ENCODE measurements at places on chromosomes 2 and 18.

DNA sequence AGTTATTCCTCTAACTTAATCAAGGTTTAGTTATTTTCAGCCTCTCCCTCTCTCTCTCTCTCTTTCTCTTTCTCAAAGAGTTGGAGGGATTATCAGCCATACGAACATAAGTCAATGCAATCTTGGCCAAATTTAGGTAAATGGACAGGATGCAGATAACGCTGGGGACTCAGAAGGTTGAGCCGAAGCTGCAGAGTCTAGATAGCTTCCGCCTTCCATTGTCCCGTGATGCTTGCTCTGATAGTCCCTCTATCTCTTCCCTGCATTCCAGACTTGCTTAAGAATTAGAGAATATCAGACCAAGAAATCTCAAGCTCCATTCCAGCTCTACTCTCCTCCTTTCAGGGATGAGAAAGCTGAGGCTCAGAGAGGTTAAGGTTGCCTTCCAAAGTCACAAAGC, 502.8 kb upstream of the TNP1 start:
- DNase-seq: no peak

- no peak for DNase-seq
Measured at GRCh38 chr2:55159037-55159651, 72.9 kb downstream of the CLHC1 start.

DNA sequence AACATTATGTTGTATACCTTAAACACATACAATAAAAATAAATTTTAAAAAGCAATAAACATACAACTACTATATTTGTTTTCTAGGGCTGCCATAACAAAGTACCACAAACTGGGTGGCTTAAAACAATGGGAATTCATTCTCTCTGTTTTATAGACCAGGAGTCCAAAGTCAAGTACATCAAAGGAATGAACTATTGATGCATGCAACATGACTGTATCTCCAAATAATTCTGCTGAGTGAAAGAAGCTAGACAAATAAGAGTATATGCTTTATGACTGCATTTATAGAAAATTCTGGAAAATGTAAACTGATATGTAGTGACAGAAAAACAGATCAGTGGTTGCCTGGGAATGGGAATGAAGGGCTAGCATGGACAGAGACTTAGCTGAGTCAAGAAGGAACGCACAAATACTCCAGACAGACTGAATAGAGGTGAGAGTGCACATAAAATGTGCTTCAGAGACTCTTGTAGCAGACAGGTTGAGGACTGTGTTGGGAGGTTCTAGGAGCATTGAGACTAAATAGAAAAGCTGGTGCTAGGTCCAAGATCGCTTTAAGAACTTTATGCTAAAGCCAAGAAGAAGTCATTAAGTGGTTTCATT, 11.0 kb upstream of the PLA2R1 start:
- DNase-seq: no peak

GRCh38 chr2:223075301-223076270, 23.6 kb downstream of the KCNE4 start:
- DNase-seq: no peak

- no peak for DNase-seq
Measured at GRCh38 chr2:144343145-144343544, 176.8 kb downstream of the ZEB2 start.

DNA sequence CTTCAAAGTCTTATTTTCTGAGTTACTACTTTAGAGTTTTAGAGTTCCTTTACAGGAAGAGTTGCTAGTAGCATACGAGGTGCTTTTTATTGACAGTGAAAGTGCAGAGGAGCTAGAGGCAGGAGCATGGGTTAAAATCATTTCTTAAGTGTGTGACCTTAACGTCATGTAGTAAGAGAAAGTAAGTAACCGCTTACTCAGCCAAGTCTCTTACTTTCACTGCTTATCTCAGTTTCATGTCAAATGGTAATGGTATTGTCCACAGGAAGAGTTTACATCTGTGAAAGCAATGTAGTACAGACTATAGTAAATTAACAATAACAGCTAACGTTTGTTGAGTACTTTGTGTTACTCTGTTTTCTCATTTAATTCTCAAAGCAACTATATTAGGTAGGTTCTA, 12.6 kb downstream of the NDUFAF7 start:
- no peak for DNase-seq

DNA sequence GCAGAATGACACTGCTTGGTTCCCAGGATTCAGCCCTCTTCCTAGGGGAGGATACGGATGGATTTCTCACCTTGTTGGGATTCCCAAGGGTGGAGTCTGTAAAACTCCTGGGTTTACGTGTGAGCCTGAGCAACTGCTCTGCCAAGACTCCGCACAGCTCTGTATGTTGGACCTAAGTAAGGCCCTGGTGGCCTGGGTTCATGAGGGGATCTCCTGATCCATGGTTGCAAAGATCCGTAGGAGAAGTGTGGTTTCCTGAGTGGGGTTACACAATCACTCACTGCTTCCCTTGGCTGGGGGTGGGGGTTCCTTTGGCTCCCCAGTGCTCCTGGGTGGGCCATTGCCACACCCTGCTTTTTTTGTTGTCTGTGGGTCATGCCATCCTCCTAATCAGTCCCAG, 37.7 kb downstream of the ANKRD12 start:
- no peak for DNase-seq

GRCh38 chr2:11711354-11711716, 35.1 kb upstream of the LPIN1 start:
- DNase-seq: no peak

DNA sequence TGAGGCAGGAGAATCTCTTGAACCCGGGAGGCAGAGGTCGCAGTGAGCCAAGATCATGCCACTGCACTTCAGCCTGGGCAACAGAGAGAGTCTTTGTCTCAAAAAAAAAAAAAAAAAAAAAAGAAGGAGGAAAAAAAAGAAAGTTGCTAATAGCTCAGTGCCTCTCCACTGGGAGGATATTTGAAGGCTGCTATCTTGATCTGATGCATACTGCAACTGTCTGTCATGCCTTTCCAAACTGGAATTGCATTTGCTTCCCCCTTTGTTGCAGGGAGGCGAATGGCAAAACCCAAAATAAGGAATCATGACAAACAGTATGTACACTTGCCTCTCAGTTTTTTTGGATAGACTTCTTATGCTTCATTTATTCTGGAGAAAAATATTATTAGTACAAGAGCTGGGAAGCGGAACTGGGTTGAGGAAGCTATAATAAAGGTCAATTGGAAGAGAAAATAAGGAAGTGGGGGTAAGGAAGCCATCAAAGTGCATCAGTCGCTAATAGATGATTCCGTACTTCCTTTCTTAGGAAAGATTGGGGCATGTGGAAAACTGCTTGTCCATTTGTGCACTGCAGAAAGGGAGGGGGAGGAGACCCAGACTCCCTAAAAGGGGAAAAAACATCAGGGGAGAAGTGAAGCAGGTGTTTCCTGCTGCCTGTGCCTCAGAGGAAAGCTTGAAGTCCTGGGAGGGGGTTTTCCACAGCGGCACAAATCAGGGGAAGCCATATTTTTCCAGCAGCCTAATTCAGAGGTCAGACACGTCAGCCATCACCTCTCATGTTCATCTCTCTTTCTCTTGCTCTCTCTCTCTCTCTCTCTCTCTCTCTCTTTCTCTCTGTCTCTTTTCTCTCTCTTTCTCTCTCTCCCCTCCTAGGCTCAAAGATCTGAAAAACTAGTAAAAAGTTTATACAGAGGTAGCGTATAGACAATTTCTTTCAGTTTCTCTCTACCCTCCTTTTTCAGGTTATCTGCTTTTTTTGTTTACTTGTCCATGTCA, 301.4 kb upstream of the TNP1 start:
- no peak for DNase-seq

DNA sequence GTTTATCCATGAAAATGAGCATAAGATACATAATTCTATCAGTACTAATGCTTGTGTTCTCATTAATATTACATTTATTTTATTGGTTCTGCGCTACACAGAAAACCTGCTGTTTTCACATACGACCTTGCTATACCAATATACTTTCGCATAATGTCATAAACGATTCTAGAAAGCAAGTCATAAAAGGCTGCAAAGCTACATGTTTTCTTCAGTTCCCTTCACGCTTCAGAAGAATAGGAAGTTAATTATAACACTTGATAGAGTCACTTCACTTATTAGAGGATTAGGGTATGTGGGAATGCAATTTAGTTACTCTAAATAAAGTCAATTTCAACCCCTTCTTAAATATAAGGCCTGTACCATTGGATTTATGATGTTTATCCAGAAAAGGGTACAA, 29.0 kb downstream of the PSME4 start:
- no peak for DNase-seq

DNA sequence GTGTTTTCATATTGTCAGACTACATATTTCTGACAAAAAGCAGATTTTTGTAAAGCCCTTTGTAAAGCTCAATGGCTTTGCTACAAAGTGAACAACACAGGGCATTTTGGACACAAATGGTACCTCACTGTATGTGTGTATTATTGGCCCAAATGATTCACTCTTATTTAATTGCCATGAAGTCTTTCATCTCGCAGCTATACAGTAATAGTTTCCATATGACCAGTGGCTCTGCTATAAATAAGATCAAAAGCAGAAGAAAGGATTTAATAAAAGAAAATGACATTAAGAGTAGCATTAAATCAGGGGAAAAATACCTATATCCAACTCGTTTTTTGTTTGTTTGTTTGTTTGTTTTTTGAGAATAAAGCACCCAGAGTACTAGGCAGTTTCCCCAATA, 284.0 kb upstream of the CCDC68 start:
- no peak for DNase-seq

DNA sequence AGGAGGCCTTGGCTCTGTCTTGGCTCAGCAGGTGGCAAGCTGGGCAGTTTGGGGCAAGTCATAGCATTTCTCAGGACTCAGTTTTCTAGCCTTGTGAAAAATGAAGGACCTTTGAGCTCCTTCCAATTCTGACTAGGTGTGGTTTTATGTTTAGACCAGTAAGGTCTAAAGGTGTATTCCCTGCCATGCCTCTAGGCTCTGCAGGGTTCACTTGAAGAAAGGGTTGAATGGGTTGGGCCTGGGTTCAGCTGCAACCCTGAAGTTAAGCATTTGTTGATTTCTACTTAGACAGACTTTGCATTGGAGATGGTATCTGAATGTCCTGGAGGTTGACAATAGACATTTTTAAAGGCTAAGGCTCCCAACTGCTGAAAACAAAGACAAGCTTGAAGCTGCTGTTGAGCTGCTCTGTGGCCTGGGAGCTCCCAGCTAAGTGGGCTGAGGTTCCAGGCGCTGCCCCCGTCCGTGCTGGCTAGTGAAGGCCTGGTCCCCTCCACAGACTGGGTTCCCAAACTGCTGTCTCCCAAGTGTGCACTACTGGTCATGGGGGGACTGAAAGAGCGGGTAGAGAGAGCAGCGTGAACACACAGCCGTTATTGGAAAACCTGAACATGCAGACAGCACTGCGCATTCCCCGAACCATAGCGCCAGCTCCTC, 100.7 kb upstream of the SMAD7 start:
- DNase-seq: no peak

- no peak for DNase-seq
Measured at GRCh38 chr2:83470928-83471327, 988.2 kb downstream of the SUCLG1 start.

- no peak for DNase-seq
Measured at GRCh38 chr2:217282531-217282930, 422.7 kb upstream of the TNP1 start.

- no peak for DNase-seq
Measured at GRCh38 chr2:168149150-168149974, 98.0 kb downstream of the STK39 start.

DNA sequence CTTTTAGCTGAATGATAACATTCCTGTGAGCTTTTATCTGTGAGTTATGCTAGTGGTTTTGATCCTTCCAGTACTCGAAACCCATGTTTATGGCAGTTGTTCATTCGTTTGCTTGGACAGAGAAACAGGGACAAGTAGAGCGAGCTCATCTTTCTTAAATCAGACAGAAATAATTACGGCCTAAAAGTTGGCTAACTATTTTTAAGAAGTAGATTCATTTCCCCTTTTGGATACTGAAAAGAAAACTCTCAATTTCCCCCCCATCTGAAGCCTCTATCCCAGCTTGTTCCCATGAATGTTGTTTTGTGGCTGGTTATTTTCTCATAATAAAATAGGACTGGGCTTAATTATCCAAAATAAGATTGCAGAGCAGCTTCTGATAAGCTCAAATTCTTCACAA, 67.1 kb downstream of the ANTXR1 start:
- no peak for DNase-seq

- DNase-seq: no peak
Measured at GRCh38 chr2:122412360-122412759, 656.9 kb downstream of the TSN start.

GRCh38 chr2:26639685-26640243, 1.4 kb downstream of the CIB4 start:
- no peak for DNase-seq

DNA sequence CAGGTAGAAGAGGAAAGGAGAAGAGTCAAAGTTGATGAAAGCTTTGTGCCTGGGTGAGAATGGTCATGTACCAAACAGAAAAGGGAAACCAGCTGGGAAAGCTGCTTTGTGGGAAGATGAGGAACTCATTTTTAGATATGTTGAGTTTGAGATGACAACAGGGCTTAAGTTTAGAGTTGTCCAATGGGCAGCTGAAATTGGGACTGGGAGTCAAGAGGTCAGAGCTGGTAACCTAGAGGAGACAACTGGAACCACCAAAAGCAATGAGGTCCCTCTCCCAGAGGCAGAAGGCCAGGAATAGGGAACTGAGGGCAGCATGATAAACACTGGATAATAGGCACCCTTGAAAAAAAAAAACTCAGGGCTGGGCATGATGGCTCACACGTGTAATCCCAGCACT, 48.8 kb downstream of the SLC4A1AP start:
- no peak for DNase-seq

- no peak for DNase-seq
Measured at GRCh38 chr2:110837446-110838409, 105.4 kb downstream of the ACOXL start.

- DNase-seq: no peak
Measured at GRCh38 chr18:905948-906415, 1.3 kb downstream of the ADCYAP1 start.

- no peak for DNase-seq
Measured at GRCh38 chr18:5571666-5572065, 27.9 kb upstream of the EPB41L3 start.

DNA sequence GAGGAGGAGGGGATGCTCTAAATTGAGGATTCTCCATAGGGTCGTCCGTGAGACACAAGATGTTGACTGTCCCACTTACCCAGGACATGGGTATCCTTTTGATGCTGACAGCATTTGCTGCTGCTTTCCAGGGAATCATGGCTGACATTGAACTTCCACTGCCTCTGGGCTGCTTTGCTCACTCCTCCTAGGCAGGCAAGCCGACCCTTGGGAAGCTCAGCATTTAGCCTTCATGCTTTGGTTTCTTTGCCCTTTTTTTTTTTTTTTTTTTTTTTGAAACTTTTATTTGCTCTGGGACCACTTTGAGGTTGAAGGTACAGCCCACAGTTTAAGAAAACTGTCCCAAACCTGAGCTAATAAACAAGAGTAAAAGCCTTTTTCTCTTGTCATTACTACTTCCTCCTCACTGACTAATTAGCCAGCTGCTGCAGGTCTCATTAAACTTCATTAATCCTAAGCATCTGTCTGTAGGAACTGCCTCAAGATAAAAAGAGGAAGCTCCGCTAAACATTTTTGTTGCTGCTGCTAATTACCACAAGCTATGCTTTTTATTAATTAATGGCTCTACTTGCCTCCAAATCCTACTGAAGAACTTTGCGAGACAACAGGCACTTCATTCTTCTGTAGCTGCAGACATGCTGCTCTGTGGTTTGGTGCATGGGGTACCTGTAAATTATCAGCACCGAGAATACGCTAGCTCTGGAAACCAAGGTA, 125.4 kb downstream of the SPTBN1 start:
- DNase-seq: no peak

- no peak for DNase-seq
Measured at GRCh38 chr18:63286926-63287325, 32.6 kb downstream of the BCL2 start.

Data from esophagus squamous epithelium (tissue), 5 donors.